A549 treated with AZD2906 at 1 μM for 4 hours (cell line): ENCODE measurements at places on chromosomes 12 and 14. TPM values are rescaled to one million over a fixed set of nuclear protein-coding genes. Genes with fewer than 3 reads are reported as not detected.

The TCP11L2 gene
- 1.7 to 3.5 TPM (median 2.0 TPM) in 5 replicates for total RNA-seq

The LRTM2 gene
- 0.02 to 0.09 TPM (median 0.05 TPM) in 4 of 5 replicates, not detected in the other for total RNA-seq

The IFNG-AS1 gene
- total RNA-seq, result not detected in 5 replicates

The SLC7A7 gene
- total RNA-seq, result 18.9 to 31.0 TPM (median 23.9 TPM) in 5 replicates

The ADAMTS20 gene
- not detected in 5 replicates for total RNA-seq

The MAP3K12 gene
- total RNA-seq, result 10.0 to 12.8 TPM (median 12.0 TPM) in 5 replicates

The LRRC74A gene
- total RNA-seq, result not detected in 5 replicates

The DIO3 gene
- 0.03 to 0.07 TPM (median 0.06 TPM) in 4 of 5 replicates, not detected in the other for total RNA-seq

The MYO1H gene
- total RNA-seq, result not detected in 5 replicates

The RIPK3 gene
- total RNA-seq, result not detected in 5 replicates

The BMP4 gene
- 2.3 to 3.0 TPM (median 2.4 TPM) in 5 replicates for total RNA-seq
